ENCODE measurements at places on chromosomes 13 and 19.

GRCh38 chr19:1468821-1469254 is 10.2 kb downstream of the C19orf25 start:
- DNase-seq, result no peak

DNA sequence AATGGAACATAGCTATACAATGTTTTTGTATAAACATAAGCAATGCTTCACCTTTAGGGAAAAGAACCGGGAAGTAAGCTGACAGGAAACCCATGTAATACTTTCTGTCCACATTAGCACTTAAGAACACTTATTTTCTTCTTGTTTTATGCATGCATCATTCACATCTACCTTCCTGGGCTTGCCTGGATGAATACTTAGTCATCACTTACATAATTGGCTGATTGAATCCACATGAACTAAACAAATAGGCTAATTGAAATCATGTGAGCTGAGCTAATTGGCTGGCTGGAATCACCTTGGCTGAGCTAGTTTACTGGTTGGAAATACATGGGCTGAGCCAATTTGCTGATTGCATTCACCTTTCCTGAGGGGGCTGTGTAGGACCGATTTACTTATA is 78.8 kb downstream of the ZNF726 start:
- DNase-seq, result no peak

DNA sequence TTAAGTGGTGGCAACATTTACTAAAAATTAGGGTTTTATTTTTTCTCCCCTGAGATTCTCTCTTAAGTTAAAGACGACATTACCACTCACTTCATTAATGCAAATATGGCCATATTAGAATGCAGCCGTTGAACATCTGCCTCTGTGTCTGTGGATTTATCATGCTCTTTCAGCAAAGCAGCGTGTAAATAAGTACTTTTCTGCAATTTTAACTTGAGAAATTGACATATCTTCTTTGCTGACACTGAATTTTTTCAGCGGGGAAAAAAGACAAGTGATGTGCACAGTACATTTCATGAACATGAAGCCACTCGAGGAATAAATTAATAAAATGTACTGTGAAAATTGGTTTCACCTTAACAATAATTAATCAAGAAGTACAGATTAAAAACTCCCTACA is 406.4 kb downstream of the ITGBL1 start:
- DNase-seq, result no peak

DNA sequence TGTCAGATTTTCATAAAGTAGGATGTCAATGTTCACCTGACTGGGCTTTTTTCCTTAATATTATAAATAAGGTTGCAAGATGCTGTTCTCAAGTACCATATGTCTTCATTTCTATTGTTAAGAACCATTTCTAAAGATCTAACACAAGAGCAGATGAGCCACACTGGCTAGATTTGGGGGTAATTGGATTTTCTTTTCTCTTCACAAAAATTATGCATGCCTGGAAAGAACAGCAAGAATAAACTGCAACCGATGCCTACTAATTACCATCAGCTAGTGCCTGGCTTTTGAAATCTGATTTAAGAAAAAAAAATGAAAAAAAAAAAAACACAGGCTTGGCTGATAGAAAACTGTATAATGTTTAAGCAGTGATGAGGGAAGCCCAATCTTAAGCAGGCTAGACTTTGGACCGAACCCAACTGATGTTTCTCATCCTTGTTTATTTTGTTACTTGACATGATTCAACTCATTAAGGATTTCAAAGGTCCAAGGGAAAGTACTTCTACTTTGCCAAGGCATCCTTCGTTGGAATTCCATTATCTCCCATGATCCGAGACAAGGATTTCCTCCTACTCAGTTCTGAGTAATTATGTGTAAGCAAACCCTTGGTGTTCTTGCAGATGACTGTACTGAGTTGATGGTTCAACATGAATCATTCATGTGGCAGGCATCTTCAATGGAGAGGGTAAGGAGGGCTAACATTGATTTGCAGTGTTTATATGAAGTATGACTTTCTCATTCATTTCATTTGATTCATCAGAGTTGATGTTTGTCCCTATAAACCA is 300.5 kb downstream of the SPRY2 start:
- DNase-seq, result no peak

GRCh38 chr19:50959731-50960500 is 7.1 kb upstream of the KLK5 start:
- DNase-seq, result no peak

GRCh38 chr13:44819245-44819644 is 170.0 kb downstream of the NUFIP1 start:
- DNase-seq, result no peak

DNA sequence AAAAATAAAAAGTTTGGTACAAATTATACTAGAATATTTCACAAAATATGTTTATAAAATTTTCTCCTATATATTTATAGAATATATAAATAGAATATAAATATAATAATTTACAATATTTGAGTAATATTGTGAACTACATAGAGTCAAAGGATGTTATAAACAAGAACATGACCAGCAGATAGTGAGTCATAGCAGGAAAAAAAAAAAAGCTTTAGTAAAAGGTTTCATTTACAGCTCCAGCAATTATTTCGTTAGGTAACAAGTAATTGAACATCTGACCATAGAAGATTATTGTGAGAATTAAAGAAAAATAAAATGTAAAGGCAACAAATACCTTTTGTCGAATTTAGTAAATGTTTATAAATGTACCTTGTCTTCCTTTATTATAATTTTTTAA is 864.1 kb downstream of the PCDH17 start:
- no peak for DNase-seq

DNA sequence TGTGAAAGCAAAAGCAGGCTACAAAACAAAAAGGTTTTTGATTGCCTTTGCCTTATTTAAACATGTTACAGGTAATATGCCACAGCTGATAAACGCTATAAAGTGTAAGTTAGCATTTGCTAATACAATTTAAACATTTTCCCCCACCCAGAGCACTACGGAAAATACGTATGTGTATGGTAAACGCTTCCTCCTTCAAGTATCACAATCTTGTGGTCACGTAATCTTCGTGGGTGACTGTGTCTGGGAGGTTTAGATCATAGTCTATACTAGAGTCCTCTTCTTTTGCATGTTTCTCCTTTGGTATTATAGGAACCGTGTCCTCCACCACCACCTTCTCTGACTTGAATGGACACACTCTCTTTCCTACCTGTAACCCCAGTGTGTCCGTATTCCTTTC is 38.1 kb upstream of the POSTN start:
- no peak for DNase-seq

DNA sequence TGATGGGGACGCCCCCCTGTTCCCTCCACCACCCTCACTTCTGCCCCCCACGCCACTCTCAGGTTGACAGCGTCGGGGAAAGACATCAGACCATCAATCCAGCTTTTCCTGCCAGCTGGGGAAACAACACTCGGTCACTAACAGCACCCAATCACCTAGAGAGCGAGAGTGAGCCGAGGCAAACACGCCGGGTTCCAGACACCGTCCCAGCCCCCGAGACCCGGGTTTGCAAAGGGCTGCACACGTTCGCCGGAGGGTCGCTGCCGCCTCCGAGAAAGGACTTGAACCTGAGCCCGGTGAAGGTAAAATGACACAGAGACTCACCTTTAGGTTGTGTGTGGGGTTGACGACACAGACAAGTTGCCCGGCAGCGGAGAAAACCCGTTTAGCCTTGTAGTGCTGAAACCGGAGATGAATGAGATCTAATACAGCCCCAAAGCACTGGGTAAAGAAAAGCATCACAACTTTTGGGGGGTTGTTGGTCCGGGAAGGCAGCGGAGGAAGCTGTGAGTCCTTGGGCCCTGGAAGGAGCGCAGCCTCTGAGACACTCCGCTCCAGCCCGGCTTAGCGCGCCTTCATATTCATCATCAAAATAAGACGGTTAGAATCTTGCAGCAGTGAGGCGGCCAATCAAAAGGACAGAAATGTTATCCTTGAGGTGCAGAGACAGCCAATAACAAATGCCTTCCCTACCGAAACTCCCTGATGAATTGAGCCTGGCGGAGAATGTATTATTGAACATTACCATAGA is at the start of gene SIAH3:
Gene SIAH3, minus strand, starts transcription at position 583 of the 751 bp plus-strand sequence. Its CDS starts 124 bp downstream, at position 459.
- DNase-seq, result no peak

DNA sequence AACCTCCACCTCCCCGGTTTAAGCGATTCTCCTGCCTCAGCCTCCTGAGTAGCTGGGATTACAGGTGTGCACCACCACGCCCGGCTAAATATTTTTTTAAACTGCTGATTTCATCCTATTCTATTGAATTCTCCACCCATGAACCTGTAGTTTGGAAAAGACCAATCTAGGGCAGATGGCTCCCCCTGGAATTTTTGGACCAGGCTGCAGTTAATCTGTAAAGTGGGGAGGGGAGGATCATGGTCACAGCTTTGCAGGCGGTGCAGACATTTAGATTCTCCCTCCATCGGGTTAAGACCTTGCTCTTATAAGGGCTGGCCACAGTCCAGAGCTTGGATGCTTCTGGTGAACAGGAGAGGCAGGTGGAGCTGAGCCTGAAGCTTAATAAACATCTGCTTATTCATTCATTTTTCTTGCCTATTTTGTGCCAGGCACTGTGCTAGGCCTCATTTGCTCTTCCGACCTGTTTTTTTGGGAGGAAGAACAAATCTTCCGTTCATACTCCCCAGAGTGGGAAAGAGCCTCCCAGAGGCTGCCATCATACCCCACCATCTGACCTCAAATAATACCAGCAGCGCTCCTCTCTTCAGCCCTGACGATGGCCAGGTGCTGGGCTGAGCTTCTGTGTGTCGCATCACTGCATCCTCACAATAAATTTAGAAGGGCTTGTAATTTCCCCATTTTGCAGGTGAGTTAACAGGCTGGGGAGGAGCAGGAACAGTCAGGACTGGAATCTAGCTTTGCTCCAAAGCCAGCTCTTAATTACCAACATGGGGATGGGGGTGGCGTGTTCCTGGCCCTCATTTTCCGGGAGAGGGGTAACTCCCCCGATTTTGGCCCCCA is 902 bp upstream of the CCDC106 start:
- no peak for DNase-seq

DNA sequence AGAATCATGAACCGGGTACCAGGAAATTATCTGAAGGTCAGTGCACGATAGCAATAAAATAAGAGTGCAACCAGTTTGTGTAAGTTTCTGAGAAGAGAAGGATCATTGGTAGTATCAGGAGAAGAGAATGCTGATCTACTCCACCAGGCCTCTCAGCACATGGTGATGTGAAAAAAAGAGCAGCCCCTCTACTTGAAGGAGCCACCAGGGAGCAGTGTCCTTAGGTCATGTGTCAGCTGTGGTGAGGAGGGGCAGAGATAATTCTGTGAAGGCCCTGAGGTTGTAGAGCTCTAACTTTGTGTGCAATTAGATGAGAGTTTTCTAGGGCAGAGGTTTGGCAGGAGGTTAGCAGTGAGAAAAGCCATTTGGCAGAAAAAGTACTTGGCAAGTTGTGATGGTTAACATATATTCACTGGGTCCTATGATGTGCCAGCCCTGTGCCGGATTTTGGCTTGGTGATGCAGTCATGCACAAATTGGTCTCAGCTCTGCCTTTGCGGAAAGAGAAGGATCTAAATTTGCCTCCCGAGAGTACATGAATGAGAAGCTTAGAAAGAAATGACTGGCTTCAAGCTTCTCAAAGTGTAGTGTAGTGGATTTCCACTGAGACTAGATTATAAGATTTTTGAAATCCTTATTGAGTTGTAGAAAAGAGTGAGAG is 19.2 kb upstream of the ZC3H13 start:
- no peak for DNase-seq

- no peak for DNase-seq
These were observed at the start of gene PLEKHA4 for GRCh38 chr19:48868114-48868886. TSS of gene PLEKHA4 (minus strand) at chr19:48868617. CDS start at chr19:48867620, 997 bp downstream.

- no peak for DNase-seq
These were observed 55.7 kb downstream of the SPATA13 start for GRCh38 chr13:24216176-24216575.

DNA sequence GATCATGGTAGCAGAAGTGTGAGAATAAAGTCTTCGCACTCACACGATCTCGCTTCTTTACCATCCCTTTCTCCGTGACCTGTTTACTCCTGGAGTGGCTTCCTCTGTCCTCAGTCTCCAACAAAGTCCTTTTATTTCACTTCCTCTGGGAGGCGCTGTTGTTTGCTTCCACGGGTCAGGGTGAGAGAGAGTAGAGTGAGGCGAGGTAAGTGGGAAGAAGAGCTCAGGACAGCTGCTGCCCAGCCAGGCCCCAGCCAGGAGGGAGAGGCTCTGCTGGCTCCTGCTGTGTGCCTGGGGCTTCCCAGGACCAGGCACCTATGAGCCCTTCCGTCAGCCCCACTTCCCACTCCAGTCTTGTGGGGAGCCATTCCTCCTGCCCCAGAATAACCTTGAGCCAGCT is 242.1 kb downstream of the FGF9 start:
- no peak for DNase-seq

DNA sequence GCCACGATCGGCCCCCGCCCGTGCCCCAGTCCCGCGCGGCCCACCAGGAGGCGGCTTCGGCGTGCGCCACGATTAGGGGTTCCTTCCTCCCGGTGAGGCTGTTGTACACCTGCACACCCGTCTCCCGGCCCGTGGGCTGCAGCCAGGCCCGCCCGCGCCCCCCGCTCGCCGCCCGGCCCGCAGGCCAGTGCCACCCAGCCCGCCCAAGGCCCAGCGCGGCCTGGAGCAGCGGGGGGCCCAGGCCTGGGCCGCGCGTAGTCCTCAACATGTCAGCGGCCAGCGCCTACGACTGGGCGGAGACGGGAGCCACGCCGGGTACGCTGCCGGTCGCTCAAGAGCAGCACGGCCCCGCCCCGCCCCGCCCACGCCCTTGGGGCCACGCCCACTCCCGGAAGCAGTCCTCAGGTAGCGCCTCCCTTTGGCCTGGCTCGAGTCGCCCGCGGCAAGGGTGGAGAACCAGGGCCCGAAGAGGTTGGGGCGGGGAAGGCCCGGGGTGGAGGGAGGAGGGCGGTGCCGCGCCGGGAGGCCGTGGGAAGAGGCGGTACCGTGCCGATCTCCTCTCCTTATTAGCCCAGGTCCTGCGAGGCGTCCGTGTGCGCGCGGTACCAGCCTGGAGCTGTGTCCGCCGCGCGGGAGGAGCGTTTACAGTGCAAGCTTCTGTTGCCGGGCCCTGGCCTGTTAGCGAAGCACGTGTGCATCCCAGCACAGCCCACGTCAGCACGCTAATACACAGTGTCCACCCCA is at the start of gene CARS2:
Gene CARS2, minus strand, starts transcription at position 291 of the 744 bp plus-strand sequence. Its CDS starts 23 bp downstream, at position 268.
- peak; percentile 83 for DNase-seq

DNA sequence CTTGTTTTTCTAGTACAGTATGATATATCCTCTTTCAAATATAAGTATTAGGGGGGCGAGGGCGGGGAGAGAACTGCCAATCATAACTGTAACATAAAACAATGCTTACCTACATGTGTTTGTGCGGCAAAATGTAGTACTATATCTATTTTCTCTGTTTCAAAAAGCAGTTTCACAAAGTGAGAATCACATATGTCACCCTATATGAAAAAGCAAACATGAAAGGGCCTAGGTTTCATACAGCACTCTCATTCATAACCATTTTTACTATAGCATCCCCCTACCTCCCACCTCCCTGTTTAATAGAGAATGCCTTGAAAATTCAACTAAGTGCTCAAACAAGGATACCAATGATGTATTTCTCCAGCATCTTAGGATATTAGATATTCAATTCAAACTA is 5.2 kb downstream of the TGDS start:
- no peak for DNase-seq

- no peak for DNase-seq
These were observed 8.5 kb upstream of the AKAP8L start for GRCh38 chr19:15427350-15427700.

GRCh38 chr19:48509467-48510194 is 2.0 kb downstream of the LMTK3 start:
- DNase-seq, result no peak
